ENCODE measurements at places on chromosomes 3 and 15.
A peak's percentile ranks its signal among the peaks of the same experiment; 100 is the strongest.

DNA sequence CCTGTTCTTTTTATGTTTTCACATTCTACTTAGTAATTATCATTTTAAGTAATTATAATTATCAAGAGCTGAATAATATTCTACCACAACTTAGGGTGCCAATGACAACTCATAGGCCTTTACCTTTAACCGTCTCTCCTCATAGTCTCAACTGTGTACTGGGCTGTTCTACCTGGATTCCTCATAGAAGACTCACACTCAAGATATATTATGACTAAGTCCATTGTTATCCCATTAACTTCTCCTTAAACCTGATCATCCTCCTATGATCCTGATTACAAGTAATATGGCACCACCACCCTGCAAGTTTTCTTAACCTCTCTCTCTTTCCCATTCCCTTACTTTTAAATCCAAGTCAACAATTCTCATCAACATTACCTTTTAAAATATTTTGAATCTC lies 285.9 kb upstream of the VEPH1 start:
- DNase-seq, result peak; percentile 30

- DNase-seq, result no peak
Measured at GRCh38 chr15:86135041-86135440, 55.4 kb downstream of the AGBL1 start.

DNA sequence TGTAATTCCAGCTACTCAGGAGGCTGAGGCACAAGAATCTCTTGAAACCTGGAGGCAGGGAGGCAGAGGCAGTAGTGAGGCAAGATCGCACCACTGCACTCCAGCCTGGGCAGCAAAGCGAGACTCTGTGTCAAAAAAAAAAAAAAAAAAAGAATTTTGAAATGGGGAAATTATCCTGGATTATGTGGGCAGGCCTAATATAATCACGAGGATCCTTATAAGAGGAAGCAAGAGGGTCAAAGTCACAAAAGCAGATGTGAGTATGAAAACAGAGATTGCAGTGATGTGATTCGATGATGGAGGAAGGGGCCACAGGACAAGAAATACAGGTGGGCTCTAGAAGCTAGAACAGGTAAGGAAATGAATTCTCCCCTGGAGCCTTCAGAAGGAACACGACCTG lies 159.6 kb downstream of the LEKR1 start:
- DNase-seq, result no peak

DNA sequence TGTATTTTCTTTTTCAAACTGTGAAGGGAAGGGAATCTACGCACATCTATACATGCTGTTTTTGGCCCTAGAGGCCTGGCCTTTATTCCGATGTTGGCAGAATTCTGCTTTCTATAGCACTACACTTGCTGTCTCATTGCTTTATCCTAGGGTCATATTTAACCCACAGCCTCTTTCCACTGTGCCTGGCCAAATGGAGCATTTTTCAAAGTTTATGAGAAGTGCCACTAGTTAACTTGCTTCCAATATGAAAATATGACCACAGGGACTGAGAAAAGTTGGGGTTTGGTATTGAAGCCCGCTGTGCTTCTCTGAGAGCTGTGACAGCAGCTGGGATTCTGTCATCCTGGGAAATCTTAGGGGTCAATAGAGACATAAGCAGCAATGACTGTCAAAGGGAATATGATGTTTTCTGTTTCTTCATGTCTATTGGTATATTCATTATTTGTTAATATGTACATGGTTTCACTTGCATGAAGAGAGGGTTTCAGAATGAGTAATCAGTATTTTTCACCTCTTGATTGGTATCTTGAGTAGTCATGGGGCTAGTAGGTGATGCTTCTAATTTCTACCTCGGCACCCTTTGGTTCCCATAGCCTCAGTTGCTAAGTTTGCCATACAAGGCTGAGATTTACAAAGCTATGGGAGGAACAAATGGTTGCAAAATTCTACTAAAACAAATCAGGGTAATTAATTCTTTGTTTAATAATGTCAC lies 275.8 kb upstream of the RBMS3 start:
- DNase-seq, result no peak

- DNase-seq, result no peak
Measured at GRCh38 chr3:186173224-186173815, 64.4 kb upstream of the ETV5 start.

- no peak for DNase-seq
Measured at GRCh38 chr3:125236331-125236903, 23.9 kb upstream of the SLC12A8 start.

DNA sequence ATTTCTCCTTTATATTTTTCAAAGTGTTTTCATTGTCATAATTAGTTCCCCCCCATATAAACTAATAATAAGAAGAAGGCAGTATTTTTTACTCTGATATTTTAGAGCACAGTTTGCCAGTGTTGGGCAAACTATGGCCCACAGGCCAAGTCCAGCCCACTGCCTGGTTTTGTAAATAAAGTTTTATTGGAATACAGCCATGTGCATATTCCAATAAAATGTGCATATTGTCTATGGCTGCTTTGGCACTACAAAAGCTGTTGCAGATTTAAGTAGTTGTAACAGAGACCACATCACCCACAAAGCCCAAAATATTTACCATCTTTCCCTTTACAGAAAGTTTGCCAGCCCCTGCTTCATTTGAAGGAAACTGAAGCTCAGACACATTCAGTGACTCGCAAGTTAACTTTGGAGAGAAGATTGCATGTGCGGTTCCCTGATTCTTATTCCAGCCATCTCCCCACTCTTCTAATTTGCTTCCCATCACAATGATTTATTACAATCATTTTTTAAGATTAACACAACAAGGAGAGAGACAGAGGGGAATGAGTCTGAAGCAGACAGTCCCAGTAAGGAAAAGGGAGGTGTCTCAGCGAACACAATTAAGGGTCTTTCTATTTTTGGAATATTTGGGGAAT lies 48.9 kb downstream of the RFTN1 start:
- DNase-seq, result no peak

DNA sequence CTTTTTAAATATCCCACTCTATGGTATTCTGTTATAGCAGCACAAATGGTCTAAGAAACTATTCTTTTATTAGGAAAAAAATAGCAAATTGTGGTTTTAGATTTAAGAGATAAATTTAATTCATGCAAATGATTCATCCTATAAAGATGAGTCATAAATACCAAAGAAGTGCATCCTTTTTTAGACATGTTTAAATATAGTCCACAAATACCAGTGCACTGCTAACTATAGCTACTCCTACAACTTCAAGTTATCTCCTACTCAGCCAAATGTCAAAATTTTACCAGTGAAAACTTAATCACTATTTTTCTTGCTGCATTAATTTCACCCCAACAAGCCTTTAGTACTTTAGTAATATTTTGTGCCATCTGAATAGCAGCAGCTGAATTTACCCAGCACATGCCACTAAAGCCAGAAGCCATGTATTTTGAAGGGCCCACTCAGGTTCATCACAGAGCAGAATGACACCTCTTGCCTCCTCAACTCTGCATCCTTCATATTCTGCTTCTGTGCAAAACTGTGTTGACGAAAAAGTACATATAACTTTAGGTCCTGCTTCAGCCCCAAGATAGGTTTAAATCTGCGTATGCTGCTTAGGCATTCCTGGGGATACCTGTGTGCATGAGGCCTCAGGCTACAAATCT lies 24.9 kb downstream of the CX3CR1 start:
- DNase-seq, result peak; percentile 26

DNA sequence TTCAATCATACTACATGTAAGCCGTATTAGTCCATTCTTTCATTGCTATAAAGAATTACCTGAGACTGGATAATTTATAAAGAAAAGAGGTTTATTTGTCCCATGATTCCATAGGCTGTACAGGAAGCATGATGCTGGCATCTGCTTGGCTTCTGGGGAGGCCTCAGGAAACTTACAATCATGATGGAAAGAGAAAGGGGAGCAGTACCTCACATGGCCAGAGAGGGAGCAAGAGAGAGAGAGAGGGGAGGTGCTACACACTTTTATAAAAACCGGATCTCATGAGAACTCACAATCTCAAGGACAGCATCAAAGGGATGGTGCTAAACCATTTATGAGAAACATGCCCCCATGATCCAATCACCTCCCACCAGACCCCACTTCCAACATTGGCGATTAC lies 14.3 kb upstream of the CLASP2 start:
- DNase-seq, result no peak

- no peak for DNase-seq
Measured at GRCh38 chr3:116340680-116341216, 104.5 kb downstream of the LSAMP start.

- DNase-seq, result no peak
Measured at GRCh38 chr3:16229681-16230080, 35.1 kb downstream of the DPH3 start.

- DNase-seq, result no peak
Measured at GRCh38 chr3:128768471-128768870, 42.5 kb downstream of the RAB7A start.

DNA sequence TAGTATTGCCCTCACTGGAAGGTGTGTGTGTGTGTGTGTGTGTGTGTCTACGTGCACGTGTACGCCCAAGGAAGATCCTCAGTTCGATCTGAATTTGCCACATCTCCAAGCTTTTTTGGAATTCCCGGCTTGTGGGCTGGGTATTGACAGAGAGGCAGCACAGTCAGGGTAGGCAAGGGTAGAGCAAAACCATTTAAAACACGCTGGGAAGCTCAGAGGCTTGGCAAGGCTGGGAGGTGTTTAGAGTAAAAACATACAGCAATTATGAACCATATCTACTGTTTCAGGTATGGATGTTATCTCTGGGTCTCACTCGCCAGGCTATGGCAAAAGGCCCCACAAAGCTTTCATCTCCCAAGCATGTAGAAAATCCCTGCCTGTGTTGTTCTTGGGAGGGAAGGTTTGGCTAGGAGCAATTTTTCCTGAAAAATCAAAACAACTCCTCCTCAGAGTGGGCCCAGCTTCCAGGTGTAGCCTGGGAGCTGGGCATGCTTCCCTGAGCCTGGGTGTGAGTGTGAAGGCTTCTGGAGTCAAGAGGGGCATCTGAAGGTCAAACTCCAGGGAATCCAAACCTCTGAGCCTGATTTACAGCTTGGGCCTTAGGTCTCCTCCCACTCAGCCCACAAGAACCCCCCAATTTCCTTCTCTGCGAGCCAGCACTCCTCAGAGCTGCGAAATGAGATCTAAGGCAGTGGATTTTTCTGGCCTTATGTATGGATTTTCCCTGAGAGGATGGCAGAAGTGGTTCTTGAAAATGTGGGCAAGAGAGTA lies 244.8 kb upstream of the TPRG1 start:
- DNase-seq, result no peak

GRCh38 chr3:165846056-165846455 lies 8.8 kb upstream of the BCHE start:
- DNase-seq, result no peak

DNA sequence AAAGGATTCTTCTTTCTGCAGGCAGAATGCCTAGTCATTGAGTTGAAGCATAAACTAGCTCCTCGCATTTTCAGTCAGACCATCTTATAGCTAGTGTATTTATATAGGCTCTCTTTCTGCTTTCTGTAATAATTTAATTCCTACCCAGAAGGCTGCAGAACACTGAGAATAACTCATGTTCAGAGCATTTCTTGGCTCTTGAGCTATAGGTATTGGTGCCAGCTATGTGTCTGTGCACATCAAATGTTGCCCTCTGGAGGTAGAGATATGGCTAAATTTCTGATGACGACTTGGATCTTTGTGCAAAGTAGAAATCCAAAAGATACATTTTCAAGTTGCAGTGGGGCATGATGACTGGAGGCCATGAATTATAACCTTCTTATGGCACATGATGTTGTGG lies 336.2 kb upstream of the TPM1 start:
- DNase-seq, result no peak

DNA sequence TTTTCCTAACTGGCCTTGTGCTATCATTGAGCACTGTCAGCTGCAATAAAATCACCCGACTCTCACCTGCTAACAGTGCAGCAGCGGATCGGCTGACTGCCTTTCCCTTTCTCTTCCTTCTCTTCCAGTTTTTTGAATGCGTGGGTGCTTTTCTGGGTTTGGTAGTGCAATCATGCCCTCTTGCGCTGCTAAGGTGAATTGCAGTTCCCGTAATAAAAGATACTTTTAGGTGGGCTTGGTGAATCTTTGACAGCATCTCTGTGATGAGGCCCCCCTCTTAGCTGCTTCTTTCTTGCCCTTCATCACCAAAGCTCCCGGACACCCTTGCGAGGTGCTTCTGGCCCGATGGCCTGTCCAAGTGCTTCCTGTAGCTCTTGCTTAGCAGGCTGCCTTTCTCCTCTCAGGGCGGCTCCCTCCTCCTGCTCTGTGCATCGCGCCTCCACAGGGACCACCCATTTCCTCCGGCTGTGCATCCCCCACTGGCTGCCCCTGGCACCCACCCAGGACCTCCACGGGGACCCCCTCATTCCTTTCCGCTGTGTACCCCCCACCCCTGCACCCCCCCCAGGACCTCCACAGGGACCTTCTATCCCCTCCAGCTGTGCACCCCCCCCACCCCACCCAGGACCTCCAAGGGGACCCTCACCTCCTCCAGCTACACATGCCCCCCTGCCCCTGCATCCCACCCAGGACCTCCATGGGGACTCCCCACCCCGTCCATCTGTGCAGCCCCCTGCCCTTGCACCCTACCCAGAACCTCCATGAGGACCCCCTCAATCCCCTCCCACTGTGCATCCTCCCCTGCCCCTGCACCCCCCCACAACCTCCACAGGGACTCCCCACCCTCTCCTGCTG lies 50.8 kb upstream of the RPL32 start:
- peak; percentile 75 for DNase-seq

DNA sequence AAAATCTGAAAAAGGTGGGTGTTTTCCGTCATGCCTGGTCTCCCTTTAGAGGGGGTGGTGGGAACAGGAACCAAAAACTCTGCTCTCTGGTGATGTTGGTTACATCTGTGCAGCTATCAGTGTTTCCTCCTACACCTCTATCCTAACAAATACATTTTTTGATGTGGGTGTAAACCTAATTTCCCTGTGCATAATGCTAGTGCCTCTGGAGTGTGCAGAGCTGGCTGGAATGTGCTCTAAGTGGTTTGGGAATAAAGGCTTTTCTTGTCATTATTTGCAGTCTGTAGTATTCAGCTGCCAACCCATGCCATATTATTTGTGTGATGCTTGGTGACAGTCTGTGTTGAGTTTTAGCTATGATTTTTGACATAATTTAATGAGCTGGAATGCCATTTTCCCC lies 547.6 kb downstream of the NLGN1 start:
- no peak for DNase-seq

GRCh38 chr3:51974963-51975851 lies at the start of gene ABHD14A:
Gene ABHD14A, plus strand, starts transcription at chr3:51975064. Its CDS starts 72 bp downstream, at chr3:51975136.
- DNase-seq, result peak; percentile 88

Data from urothelium cell line (cell line).